ENCODE measurements at places on chromosomes 1 and 21.

DNA sequence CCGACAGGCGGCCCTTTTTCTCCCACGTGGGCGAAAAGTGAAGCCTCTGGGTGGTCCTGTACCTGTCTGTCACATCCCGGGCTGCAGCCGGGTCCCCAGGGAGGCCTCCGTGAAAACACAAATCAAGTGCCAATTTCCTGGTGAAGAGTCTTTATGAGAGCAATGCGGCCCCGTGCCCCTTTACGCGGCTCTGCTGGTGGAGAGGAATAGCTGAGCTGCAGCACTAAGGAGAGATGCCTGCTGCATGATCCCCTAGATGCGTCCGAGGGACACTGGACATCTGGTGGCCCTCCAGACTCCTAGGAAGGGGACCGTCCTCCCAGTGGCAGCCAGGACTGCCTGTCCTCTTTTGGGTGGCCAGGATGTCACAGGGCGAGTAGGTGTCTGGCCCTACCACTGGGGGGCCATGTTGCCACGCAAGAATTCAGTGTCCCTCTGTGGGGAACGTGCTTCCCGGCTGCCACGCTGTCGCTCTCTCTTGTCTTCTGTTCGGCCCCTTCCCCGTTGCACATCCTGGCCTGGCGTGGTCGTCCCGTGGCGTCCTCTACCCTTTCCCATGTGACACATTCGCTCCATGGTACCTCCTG lies 38.7 kb downstream of the COL18A1 start:
- no peak for DNase-seq

- DNase-seq, result no peak
Measured at GRCh38 chr1:160799641-160800040, 3.7 kb downstream of the LY9 start.

DNA sequence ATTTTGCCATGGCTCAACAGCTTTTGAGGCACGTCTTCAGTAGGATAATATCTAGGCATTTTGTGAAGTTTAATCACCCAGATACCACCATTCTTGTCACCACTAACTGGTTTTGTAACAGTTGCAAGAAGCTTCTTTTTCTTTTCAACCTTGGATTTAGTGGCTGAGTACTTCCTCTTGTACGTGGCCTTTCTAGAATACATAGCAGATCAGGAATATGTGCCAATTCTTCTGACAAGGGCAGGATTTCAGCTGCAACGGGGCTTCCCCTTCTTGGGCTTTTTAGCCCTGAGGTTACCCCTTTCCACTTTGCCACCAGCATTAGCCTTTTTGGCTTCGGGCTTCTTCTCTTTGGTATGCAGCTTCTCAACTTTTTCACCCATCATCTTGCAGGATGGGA lies 79.3 kb upstream of the WARS2 start:
- no peak for DNase-seq

DNA sequence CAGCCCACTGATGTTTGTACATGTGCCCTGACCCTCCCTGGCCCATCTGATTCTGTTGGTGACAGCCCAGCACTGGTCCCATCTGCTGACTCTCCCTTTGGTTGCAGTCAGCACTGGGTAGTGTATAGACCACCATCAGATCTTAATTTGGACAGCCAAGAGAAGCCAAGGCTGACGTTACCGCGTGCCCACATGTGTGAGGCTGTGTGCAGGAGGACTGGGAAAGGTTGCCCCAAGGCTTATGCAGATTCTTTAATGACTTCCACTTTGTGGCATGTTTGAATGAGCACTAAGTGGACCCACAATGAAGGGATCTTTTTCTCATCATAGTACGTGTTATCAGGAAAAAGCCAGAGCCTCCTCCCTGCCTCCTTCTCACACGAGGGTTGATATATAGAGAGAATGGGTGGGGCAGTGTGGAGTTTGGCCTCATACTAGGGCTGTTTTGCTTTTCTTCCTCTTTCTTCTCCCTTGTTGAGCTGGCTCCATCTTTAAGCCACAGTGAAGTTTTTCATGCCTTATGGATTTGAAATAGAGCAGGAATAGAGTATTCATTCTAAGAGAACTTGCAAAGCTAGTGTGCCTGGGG lies 93.5 kb downstream of the NAV1 start:
- DNase-seq, result no peak

DNA sequence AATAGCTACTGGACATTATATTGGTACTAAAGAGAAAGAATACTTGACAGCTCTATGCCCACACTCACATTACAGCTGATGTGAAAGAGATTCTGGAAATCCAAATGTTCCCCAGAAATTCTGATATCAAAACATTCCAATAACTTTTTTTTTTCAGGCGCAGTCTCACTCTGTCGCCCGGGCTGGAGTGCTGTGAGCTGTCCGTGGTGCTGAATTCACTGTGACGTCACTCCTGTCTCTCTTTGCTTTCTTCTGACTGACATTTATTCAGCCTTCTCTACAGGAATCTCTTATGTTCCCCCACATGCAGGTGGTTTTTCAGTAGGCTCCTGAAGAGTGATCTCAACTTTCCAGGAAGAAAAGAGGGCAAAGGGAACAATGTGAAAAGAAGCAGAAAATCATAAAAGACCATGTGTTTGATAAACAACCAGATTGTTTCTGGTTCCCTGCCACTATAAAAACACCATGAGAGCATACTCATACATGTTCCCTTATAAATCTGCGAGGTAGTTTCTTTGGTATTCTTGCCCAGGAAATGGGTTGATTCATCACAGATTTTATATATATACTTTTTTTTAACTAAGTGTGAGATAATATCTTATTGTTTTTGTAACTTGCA lies 6.2 kb downstream of the S100A7A start:
- peak; percentile 43 for DNase-seq

DNA sequence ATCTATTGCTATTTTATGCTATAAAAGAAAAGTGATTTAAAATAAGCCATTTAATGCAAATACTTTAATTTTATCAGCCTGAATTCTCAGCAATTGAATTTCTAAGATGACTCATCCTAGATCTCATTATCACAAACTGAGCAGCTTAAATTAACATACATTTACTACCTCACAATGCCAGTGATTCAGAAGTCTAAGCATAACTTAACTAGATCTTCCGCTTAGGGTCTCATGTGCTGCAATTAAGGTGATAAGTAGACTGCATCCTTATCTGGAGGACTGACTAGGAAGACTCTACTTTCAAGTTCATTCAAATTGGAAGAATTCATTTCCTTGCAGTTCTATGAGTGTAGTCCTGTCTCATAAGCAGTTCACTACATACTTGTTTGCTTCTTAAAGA lies 286.6 kb downstream of the COL11A1 start:
- DNase-seq, result no peak

- no peak for DNase-seq
Measured at GRCh38 chr1:3955196-3955772, 55.2 kb upstream of the C1orf174 start.

- no peak for DNase-seq
Measured at GRCh38 chr1:23200883-23201282, 16.4 kb downstream of the HTR1D start.

- DNase-seq, result no peak
Measured at GRCh38 chr1:150484861-150485260, 2.4 kb upstream of the TARS2 start.

- DNase-seq, result no peak
Measured at GRCh38 chr1:159864262-159864661, 1.8 kb upstream of the VSIG8 start.

GRCh38 chr1:109158433-109158832 lies 44.5 kb downstream of the ELAPOR1 start:
- no peak for DNase-seq

DNA sequence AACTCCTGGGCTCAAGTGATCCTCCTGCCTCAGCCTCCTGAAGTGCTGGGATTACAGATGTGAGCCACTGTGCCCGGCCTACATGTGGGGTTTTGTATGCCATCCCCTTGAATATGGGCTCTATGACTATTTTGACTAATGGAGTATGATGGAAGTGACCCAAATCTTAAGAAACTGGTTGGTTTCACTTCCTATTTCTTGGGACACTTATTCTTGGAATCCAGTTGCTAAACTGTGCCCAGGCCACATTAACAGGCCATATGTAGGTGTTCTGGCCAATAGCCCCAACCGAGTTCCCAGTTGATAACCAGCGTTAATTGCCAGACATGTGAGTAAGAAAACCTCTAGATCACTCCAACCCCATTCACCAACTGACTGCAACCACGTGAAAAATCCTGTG lies 36.3 kb upstream of the CLIC4 start:
- no peak for DNase-seq

DNA sequence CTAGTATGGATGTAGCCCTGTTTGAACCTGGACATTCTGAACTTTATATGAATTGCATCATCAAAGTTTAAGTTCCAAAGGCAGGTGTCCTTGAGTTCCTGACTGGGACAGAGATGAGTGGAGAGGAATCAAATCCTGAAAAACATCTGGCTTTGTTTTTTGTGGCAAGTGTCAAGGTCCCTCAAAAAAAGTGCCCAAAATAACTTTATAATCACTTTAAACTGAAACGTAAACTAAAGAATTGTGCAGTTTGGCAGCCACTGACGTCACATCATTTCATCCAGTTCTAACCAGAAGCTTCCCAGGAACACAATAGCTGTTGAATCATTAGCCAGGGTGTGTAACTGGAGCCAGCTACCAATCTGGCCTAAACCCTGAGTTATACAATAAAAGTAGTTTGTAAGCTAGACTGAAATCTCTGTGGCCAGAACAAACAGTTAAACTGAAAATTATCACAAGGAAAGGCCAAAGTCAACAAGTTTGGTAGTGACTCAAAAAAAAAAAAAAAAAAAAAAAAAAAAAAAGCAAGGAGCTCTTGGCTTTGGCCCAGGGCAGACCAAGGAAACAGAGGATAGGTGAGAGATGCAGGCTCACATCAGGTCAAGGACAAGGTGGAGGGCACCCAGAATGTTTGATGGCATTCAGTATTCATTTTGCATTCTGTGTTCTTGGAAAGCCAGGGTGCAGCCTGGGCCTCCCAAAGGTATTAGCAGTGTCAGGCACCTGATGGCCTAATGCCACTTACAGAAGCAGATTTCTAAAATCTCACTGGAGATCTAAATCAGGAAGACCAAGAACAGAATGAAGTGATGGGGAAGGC lies 74.3 kb downstream of the TNFSF18 start:
- no peak for DNase-seq

- DNase-seq, result no peak
Measured at GRCh38 chr1:114090738-114091505, 62.7 kb downstream of the SYT6 start.

GRCh38 chr1:25199819-25200620 lies 32.3 kb downstream of the SYF2 start:
- no peak for DNase-seq

DNA sequence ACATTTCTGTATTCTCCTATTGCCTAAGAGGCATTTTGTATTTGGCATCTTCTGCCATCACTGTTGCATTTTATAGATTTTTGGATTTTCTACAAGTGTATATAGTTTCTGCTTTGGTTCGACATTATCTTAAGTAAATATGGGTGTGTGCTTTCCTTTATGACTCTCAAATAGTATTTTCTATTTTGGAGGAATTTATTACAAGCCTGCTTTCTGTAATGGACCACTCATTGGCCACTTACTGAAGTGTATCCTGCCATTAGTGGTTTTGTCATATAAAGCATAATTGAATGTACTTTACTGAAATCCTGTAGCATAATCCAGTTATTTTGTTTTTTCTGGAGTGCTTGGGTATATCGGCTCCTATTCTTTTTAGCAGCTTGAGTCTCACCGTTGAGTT lies 184.3 kb downstream of the PATJ start:
- no peak for DNase-seq

DNA sequence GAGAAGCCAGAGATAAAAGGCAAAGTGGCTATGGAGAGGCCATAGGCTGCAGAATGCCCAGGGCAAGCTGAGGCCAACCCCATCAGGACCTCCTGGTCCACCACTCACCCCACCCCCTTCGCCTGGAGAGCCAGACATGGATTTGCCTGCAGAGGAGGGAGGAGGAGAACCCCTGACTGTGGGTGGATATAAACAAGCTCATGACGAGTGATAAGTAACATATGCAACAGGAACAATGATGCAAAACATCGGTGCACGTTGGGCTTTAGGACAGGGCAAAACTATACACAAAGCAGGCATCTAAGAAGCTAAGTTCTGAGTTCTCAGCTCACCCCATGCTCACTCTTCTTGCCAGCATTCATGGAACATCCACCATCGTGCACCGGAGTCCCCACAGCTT lies 150.3 kb downstream of the ETS2 start:
- no peak for DNase-seq

- DNase-seq, result no peak
Measured at GRCh38 chr1:211677659-211678058, 2.2 kb upstream of the NEK2 start.

DNA sequence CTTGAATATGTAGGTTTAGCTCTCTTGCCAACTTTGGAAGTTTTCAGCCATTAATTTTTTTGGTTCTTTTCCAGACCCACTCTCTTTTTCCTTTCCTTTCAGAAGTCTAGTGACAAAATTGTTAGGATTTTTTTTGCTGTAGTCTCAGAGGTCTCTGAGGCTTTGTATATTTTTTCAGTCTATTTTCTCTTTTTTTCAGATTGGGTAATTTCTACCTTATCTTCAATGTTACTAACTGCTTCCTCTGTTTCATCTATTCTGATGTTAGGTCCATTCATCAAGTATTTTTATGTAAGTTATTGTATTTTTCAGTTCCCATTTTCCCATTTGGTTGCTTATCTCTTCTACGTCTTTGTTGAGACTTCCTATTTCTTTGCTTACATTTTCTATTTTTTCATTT lies 15.7 kb downstream of the RGS2 start:
- DNase-seq, result no peak

DNA sequence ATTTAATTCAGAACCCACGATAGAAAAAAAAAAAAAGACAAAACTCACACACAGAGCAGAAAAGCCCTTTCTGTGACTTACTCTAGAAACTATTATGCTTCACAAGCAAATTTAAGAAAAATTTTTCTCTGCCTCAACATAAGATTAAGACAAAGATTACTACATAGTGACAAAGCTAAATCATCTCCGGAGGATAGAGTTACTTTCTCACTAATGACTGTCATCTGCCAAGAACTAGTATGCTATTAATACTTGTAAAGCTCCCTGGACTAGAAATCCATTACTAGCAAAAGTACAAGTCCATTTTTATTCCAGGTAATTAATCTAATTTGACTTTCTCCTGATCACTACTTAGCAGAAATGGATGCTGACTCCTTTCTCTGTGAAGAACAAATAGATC lies 25.9 kb downstream of the GREM2 start:
- no peak for DNase-seq

DNA sequence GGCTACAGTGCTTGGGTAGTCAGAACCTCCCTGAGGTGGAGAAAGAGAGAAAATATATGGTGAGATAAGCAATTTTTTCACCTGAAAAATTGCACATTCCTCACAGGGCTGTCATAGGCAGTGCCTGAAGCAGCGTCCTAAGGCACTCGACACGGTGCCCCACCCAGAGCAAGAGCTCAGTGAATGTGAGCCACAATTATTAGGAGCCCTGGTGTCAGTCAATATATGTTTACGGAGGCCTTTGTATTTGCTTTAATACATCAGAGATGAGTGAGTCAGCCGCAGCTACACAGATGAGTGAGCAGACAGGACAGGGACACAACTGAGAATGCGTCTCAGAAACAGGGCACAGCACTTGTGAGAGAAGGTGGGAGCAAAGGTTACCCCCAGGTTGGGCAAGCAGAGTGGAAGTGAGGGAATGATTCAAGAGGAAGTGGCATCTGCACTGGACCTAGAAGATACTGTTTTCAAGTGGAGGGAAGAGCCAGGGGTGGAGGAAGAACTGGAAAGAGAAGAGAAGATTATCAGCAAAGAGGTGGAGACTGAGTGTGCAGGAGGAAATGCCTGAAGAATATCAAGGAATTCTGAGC lies 5.2 kb upstream of the PIGC start:
- DNase-seq, result no peak

- DNase-seq, result no peak
Measured at GRCh38 chr1:67759692-67760029, 73.6 kb downstream of the GNG12 start.

Data from CD4-positive, alpha-beta T cell treated with Interleukin-1 beta for 1 hour (primary cell).